ENCODE measurements at places on chromosomes 1 and 21. TPM values are rescaled to one million over a fixed set of nuclear protein-coding genes. Genes with fewer than 3 reads are reported as not detected.

The SIM2 gene
- total RNA-seq = not detected

The C1orf74 gene
- 4.4 TPM for total RNA-seq

The PROK1 gene
- total RNA-seq = not detected

The ALDH9A1 gene
- 297 TPM for total RNA-seq

The KRTAP6-3 gene
- total RNA-seq = not detected

The KCNQ4 gene
- total RNA-seq = under 0.01 TPM

The IL6R gene
- 35.6 TPM for total RNA-seq

The CCDC181 gene
- 0.50 TPM for total RNA-seq

The TIE1 gene
- 0.17 TPM for total RNA-seq

The RPE65 gene
- not detected for total RNA-seq

The OR2L13 gene
- total RNA-seq = not detected

The TMEM79 gene
- total RNA-seq = 1.3 TPM

The LCE3D gene
- total RNA-seq = not detected

The ZNF593OS gene
- total RNA-seq = not detected

The XCL1 gene
- not detected for total RNA-seq

The GJB3 gene
- total RNA-seq = not detected

The C1orf53 gene
- total RNA-seq = 2.2 TPM

The FLG2 gene
- total RNA-seq = not detected

Measured in smooth muscle cell of trachea (primary cell).